ENCODE measurements at places on chromosomes 16 and 17.

DNA sequence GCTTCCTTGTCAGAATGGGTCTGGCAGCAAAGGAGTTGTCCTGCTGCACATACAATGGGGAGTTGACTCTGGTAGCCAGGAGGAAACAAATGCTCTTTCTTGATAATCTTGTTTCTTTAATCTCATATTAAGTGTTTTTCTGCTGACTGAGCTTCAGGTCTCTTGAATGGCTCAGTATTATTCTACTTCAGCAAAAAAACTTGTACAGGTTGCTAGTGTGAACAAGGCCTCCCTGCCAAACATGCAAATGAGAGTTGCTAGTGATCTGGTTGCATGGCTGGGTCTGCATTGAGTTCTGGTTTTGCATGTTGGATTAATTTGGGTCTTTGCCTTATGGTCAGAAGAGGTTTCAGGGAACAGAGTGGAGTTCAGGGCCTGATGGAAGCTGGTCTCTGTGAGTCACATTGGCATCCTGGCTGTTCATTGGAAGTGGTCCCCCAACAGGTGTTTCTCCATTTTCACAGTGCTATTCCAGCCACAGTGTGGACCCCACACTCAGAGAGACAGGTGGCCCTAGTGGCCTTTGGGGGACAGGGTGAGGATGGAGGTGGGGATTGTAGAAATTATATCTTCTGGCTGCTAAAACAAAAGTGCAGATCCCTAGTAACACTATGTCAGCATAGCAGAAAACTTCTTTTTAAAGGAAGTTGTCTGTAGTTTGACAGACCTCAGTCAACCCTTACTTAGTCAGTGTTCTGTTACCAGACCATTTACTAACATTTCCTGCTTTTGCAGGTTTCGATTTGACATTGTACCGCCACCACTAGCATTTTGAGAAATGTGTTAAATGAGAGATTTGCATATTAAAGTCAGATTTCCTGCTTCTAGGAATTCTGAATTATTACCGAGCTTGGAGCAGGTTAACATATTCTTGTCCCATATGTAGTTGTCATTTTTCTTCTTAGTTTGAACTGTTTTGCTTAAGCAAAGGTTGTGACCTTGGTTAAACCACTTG is 47.1 kb downstream of the EPN2 start:
- H3K36me3 ChIP-seq: no peaks in the 10 kb centered on the region
- peak overlapping the region; percentile 49 for H3K27ac ChIP-seq
- no peak overlapping the region for H3K4me3 ChIP-seq
- peaks cover 5% of the 10 kb centered on the region for H3K4me1 ChIP-seq

- H3K4me3 ChIP-seq: no peak overlapping the region
- no peaks in the 10 kb centered on the region for H3K27me3 ChIP-seq
- H3K27ac ChIP-seq: no peak overlapping the region
- no peak for DNase-seq
- peaks cover 60% of the 10 kb centered on the region for H3K36me3 ChIP-seq
Measured at GRCh38 chr16:69903865-69904415, 47.2 kb upstream of the CLEC18A start.

DNA sequence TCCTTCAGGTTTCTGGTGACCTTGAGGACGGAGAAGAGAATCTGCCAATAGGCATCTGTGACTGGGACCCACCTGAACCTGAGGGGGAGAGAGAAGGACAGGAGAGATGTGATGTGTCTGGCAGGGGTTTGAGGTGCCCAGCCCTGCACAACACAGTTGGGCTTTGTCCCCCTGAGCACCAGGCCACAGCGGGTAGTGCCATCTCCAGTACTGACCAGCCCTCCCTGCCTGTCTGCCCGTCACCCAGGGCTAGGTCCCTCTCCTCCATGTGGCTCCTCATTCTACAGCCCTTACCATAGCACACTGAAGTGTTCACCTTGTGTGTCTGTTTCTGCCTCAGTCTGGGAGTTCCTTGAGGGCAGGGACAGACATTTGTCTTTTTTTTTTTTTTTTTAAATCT is 30.8 kb downstream of the NLRP1 start:
- H3K4me1 ChIP-seq: peaks cover 34% of the 10 kb centered on the region
- H3K4me3 ChIP-seq: no peak overlapping the region
- H3K36me3 ChIP-seq: peaks cover 36% of the 10 kb centered on the region
- no peaks in the 10 kb centered on the region for H3K27me3 ChIP-seq

GRCh38 chr16:82152641-82153112 is 17.3 kb downstream of the MPHOSPH6 start:
- H3K4me1 ChIP-seq: peaks cover 10% of the 10 kb centered on the region
- H3K27ac ChIP-seq: peak overlapping the region; percentile 45
- H3K36me3 ChIP-seq: peaks cover 10% of the 10 kb centered on the region
- H3K4me3 ChIP-seq: no peak overlapping the region

DNA sequence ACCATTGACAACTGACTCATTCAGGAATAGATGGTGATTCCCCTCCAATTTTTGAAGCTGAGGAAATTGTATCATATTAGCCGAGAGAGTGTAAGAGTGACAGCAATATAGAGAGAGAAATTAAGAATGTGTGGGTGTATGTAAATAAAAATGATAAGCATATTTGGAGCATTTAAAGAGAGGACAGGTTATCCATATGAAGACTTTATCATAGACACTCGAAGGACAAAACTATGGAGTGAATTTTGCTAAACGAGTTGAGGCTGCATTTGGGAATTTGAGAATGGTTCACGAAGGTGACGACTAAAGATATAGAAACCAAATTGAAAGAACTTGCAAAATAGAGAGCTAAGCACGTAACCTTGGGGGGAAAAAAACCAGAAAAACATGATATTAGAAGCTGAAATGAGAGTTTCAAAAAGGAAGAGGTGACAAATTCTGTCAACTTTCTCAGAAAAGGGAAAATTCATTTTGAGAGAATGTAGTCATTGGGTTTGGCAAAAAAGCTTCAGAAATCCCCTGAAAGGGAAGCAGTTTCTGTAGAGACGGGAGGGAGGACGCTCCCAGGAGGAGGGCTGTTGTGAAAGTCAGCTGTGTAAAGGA is 129.7 kb downstream of the KCNJ2 start:
- H3K4me3 ChIP-seq: no peak overlapping the region
- no peak overlapping the region for H3K27ac ChIP-seq
- H3K36me3 ChIP-seq: no peaks in the 10 kb centered on the region
- DNase-seq: no peak
- no peaks in the 10 kb centered on the region for H3K4me1 ChIP-seq
